Right lobe of liver (tissue), 6 donors: ENCODE measurements at places on chromosomes 7 and 10.

GRCh38 chr7:5694912-5695726 is 86.3 kb downstream of the RNF216 start:
- no peak for DNase-seq

DNA sequence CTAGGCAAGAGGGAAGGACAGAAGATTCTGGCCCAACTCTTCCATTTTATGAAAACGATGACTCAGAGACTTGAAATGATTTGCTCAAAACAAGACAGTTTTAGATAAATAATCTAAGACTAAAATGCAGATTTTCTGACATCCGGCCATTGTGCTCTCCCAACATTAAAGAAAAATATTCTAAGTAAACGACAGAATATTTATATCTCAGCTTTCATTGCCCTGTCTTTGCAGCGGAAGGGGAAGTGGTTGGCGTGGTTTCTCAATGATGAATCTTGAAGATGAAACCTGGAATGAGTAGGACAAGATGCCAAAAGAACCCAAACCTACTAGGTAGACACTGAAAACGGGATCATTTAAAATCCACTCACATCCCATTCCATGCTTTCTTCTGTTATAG is 28.9 kb upstream of the NPY start:
- no peak for DNase-seq

- DNase-seq = no peak
Observed at GRCh38 chr7:84002348-84002747, 192.2 kb downstream of the SEMA3A start.

- DNase-seq = no peak
Observed at GRCh38 chr7:124930173-124930623, 573 bp upstream of the POT1 start.

- DNase-seq = no peak
Observed at GRCh38 chr10:75009426-75009825, 102.0 kb upstream of the SAMD8 start.

GRCh38 chr10:77041636-77042258 is 595.9 kb downstream of the KCNMA1 start:
- DNase-seq = no peak

GRCh38 chr7:137687556-137688265 is 159.1 kb downstream of the DGKI start:
- no peak for DNase-seq

GRCh38 chr7:104029765-104030164 is 40.3 kb upstream of the RELN start:
- DNase-seq = no peak
